ENCODE measurements at places on chromosomes 6 and 20.

GRCh38 chr20:24469116-24469893 is at the start of gene SYNDIG1:
SYNDIG1 (plus strand) TSS chr20:24469629; CDS start chr20:24543098, 73,469 bp downstream.
- no peak for DNase-seq

- DNase-seq = no peak
Observed at GRCh38 chr6:116578335-116578734, 7.0 kb downstream of the RWDD1 start.

GRCh38 chr6:160275511-160276003 is 16.9 kb upstream of the SLC22A2 start:
- DNase-seq = no peak

DNA sequence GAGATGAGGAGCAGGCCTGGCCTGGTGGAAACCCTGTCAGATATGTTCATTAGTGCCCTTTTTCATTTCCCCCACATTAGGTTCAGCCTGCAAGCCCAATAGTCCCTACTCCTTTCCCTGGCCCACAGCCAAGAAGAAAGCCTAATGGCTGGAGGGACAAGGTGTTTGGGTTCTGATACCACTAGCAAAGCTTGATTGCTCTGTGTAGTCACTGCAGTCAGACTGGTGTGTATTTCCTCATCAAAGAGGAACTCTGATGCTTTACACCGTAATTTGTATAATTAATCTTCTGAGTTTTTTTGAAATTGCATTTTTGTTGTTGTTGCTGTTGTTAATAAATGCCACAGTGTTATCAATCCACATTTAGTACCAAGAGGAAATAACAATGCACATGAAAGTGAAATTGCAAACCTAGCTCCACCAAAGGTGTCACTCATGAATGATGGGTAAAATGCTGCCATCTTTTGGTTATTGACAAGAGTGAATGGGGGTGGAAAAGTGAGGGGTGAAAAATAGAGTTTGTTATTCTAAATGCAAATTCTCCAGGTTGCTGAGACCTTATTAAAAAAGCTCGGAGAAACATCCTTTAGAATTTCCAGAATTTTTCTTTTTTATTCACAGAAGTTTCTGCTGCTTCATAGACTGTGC is 320.2 kb upstream of the POU3F2 start:
- no peak for DNase-seq

DNA sequence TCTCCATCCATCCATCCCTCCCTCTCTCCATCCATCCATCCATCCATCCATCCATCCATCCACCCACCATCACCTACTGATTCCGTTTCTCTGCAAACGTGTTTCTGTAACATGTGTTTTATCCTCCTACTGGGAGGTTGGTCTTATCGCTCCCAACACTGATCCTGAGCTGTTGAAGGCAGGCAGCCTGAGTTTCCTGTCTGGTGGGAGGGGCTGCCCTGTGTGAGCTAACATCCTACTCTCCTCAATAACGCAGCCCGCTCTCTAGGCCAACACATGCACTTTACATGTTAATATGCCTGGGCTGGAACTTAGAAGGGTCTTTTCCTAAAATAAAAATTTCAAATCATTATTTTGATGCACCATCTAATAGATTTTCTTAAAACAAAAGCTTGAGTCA is 126.5 kb downstream of the WDR27 start:
- no peak for DNase-seq

DNA sequence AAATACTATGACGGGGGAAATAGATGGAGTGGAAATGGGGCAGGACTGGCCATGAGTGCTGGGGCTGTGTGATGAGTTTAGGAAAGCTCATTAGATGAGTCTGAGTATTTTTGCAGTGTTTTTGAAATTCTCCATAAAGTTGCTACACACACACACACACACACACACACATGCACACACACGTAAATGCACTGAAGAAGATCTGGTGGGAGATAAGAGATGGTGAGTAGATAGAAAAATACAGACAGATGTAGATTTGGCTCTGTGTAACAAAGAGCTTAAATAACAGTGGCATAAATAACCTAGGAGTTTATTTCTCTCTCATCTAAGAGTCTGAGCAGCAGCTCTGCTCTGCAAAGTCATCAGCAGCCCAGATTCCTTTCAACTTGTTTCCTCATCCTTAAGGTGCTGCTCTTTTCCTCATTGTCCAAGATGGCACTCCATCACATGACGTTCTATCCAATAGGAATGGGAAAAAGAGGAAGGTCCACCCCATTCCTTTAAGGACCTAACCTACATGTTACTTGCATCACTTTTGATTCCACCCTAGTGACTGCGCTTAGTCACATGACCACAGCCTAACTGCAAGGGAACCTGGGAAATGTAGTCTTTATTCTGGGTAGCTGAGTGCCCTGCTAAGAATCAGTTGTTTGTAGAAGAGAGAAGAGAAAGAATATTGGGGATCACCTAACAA is 76.4 kb downstream of the EYA2 start:
- DNase-seq = no peak

- DNase-seq = no peak
Observed at GRCh38 chr20:703006-703405, 27.4 kb upstream of the SCRT2 start.

DNA sequence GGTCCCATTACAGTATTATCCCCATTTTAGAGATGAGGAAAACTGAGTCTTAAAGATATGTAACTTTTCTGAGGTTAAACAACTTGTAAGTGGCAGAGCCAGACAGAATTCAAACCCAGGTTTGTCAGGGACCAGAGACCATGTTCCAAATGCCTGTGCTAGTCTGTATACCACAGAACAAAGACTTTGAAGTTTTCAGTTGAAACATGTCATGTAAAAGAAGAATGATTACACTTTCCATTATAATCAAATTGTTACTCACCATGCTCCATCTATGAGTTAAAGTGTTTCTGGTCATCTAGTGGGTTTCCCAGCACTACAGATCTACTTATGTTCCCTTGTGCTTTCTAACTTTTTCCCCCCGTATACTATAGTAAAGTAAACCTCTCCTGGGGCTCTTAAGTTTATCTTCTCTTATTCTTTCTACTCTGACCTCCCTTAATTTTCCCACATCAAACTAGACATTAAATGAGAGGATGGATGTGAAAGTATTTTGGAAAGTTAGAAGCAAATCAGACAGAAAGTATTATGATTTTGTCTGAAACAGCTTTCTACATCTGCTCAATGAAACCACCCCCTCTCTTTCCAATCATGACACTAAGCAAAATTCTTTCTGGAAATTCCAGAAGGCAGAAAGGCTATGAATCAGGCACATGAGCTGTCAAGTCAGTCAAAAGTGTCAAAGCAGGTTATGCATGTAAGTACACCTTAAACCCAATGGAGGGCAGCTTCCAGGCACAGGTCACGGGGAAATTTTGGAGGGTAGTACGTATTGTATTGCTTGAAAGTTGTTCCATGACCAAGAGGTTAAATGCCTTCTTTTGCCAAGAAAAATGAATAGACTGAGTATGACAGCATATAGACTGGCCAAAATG is 132.7 kb upstream of the MAP3K7 start:
- no peak for DNase-seq

DNA sequence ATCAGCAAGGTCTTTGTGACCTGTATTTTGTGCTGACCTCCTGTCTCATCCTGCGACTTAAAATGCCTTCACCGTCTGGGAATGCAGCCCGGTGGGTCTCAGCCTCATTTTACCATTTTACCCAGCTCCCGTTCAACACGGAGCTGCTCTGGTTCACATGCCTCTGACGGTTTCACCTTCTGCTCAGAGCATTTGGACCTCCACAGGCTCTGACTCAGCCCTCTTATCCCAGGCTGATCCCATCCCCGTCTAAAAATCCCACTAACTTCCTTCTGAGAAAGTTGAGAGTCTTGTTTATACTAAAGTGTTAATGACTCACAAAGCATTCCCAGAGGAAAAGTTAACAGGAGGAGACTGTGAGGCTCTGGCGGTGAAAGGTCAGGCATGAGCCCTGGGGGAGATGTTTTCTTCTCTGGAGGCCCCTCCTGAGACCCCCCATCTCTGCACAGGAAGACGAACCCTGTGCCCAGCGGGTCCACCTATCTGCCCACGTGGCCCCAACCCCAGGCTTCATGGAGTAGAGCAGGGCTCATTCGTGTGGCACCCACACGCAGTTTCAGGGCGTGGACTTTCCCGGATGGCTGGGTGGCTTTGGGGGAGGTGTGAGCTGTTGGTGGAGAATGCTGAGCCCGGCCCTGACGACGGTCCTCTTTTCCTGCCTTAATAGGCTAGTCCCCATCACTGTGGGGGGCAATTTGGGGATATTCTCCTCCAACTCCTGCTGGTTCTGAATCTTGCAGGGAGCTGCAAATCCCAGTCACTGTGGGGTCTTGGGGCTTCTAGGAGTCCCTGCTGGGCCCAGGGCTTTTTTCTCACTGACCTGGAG is 3.3 kb upstream of the BIRC7 start:
- no peak for DNase-seq

GRCh38 chr6:54981276-54981609 is 134.7 kb downstream of the FAM83B start:
- DNase-seq = no peak

DNA sequence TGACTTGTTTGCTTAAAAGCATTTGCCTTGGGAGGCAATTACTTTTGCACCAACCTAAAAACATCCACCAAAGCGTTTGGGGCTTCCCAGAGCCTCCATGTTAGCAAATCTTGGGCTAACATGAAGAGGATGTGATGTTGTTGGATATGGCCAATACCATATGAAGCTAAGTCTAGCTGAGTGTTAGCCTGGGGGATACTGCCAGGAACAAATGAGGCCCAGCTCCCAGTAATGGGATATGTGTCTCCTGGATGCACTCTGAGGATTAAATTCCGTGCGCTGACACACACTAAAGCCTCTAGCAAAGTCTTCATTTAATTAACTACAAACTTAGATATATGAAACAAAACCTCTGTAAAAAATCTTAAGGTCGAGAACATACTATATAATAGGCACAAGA is 35.3 kb upstream of the HBS1L start:
- no peak for DNase-seq

DNA sequence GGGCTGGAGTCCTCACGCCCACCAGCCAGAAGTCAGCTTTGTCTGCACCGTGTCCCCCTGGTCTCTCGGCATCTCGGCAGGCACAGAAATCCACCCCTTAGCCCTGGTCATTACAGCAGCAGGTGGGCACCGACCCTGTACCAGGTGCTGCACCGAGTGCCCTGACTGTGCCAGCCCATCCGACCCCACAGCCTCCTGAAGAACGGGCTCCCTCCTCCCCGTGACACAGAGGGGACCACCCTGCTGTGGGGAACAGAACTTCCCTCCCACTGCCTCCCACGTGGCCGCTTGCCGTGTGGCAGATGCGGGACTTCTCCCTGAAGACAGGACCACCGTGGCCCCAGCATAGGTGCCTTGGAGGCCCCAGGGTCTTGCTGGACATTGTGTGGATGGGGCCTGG is 161.2 kb downstream of the TAF4 start:
- no peak for DNase-seq

- DNase-seq = no peak
Observed at GRCh38 chr6:129647044-129647443, 62.9 kb downstream of the ARHGAP18 start.

GRCh38 chr20:46803123-46804020 is 91.3 kb upstream of the EYA2 start:
- DNase-seq = no peak

- no peak for DNase-seq
Observed at GRCh38 chr6:163900570-163900969, 486.1 kb downstream of the QKI start.

DNA sequence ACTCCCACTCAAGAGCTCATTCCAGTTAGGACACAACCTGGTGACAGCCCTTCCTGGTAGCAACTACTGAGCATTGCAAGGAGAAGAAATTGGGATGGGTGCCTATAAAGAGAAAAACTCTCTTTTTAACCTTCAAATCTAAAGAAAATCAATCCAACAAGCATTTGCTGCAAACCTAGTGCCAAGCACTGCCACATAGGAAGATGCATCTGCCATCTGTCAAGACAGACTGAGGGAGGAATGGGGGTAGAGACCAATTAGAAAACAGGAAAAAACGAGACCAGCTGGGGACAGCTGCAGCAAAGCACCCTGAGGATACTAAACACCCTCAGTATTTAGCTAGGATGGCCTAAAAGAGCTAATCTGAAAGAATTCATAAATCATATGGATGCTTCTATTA is 27.9 kb downstream of the HLA-DMB start:
- DNase-seq = no peak

DNA sequence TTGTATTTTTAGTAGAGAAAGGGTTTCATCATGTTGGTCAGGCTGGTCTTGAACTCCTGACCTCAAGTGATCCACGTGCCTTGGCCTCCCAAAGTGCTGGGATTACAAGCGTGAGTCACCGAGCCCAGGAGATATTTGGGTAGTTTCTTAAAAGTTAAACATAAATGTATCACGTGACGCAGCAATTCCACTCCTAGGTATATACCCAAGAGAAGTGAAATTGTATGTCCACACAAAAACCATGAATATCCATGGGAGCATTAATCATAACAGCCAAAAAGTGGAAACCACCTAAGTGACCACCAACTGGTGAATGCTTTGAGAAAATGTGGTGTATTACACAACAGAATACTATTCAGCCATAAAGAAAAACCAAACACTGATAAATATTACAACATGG is 164.8 kb downstream of the MRPL14 start:
- DNase-seq = no peak

- no peak for DNase-seq
Observed at GRCh38 chr6:138772596-138773176, 883 bp upstream of the CCDC28A start.

- DNase-seq = no peak
Observed at GRCh38 chr6:136958168-136958567, 36.1 kb downstream of the SLC35D3 start.

DNA sequence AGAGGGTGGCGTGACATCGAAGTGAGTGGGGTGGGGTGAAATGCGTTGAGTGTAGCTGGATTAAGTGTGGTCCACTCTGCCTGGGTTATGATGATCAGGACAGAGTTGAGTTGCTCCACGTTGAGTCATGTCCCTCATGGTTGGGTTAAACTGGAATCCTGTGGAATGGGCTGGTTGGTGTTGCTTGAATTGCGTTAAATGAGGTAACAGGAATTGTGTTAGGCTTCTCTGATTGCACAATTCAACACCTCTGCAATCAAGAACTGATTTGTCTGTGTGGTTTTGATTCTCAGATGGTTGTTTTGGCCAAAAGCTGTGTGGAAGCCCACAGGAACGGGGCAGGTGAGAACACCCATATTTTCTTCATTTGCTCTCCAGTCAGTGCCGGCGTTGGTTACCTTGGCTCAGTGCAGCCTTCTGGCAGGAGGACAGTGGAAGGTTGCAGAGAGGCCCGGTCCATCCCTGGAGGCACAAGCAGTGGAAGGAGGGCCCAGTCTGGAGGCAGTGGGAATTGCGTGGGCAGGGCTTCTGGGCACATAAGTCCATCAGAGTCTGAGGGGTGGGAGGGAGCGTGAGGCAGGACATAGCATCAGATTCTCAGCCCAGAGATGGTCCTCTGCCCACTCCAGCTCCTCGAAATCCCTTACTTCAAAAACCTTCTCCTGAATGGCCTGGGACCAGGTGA is 11.6 kb downstream of the NOTCH4 start:
- DNase-seq = no peak

GRCh38 chr6:128370072-128370471 is 150.3 kb downstream of the PTPRK start:
- DNase-seq = no peak

GRCh38 chr6:151443911-151444621 is 7.9 kb downstream of the RMND1 start:
- DNase-seq = no peak

- no peak for DNase-seq
Observed at GRCh38 chr6:20229881-20230280, 17.6 kb upstream of the MBOAT1 start.

- no peak for DNase-seq
Observed at GRCh38 chr20:46644733-46645132, 6.5 kb downstream of the SLC13A3 start.

- DNase-seq = no peak
Observed at GRCh38 chr6:55569638-55570037, 9.4 kb downstream of the HMGCLL1 start.

GRCh38 chr6:6806844-6807518 is 218.5 kb downstream of the LY86 start:
- DNase-seq = no peak

Measured in CD4-positive, alpha-beta T cell treated with Interleukin-15 for 4 hours (primary cell).